ENCODE measurements at places on chromosomes 4 and X. TPM values are rescaled to one million over a fixed set of nuclear protein-coding genes. Genes with fewer than 3 reads are reported as not detected.

DNA sequence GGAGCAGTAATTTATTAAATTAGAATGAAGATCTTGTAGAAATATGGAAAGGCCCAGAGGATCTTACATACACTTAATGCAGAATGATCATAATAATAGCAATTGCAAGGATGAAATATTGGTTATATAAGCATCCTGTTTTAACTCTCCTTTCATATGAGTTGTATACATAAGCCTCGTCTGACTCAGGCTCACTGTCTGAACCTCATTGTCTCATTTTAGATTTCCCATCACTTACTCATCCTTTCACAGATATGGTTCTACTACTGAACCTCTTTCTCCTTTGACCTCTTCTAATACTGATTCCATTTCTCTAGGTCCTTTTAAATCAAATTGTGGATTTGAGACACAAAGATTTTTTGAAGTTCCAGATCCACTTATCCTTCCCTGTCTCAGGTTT lies 277.3 kb upstream of the TRPC5 start:
- H3K27me3 ChIP-seq = no peaks in the 10 kb centered on the region
- H3K4me1 ChIP-seq = no peaks in the 10 kb centered on the region
- no peak overlapping the region for H3K4me3 ChIP-seq
- no peak for DNase-seq

GRCh38 chr4:114636192-114636935 lies 37.8 kb downstream of the UGT8 start:
- no peak overlapping the region for H3K4me3 ChIP-seq
- peaks cover 42% of the 10 kb centered on the region for H3K4me1 ChIP-seq
- peaks cover 23% of the 10 kb centered on the region for H3K36me3 ChIP-seq
- H3K27me3 ChIP-seq = no peaks in the 10 kb centered on the region
- H3K27ac ChIP-seq = no peak overlapping the region

GRCh38 chr4:158656439-158656838 lies 15.2 kb downstream of the C4orf46 start:
- H3K36me3 ChIP-seq = no peaks in the 10 kb centered on the region
- H3K27ac ChIP-seq = no peak overlapping the region
- H3K4me3 ChIP-seq = no peak overlapping the region
- DNase-seq = no peak
- H3K4me1 ChIP-seq = peaks cover 7% of the 10 kb centered on the region

The GLUD2 gene
- total RNA-seq = not detected

The GAGE10 gene
- total RNA-seq = not detected

The BEX1 gene
- total RNA-seq = not detected
